ENCODE measurements at places on chromosomes 11 and 22.

DNA sequence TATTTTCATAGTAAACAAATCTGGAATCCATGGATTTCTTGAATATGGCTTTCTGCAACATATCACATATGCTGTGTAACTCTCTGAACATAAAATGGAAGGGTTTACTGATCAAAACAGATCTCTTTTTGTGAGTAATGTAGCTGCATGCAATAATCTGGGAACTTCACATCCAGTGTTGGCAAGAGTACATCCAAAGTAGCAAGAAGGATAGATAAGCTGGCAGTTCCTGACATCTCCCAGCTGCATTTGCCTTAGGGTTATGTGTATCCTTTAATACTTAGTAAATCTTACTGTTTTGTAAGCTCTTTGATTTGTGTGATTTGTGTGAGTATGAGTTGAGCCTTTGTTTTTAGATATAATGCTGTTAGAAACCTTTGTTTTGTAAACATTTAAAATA, 280.4 kb upstream of the CNTN5 start:
- DNase-seq, result no peak

DNA sequence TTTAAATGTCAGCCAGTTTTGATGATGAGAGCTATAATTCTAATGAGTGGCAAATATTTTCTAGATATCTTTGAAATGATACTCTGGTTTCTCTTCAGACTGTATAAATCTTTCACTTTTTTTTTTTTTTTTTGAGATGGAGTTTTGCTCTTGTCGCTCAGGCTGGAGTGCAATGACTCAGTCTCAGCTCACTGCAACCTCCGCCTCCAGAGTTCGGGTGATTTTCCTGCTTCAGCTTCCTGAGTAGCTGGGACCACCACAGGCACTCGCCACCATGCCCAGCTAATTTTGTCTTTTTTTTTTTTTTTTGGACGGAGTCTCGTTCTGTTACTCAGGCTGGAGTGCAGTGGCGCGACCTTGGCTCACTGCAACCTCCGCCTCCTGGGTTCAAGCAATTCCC, 113.6 kb downstream of the TEAD1 start:
- peak; percentile 90 for DNase-seq

DNA sequence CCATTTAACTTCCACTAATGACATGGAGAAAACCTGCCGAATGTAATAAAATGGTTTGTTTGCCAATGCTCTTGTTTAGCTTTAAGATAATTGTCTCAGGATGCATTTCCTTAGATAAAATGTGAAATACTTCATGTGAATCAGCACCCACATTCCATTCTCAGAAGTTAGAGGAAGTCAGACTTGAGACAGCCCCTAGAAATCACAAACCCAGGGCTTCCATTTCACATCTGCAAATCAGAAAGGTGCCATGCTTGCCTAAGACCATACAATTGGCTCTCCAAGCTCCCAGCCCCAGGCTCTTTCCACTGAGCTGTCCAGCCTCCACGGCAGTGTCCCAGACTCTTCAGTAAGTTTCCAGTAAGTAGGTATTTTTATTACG, 35.6 kb upstream of the ADORA2A start:
- DNase-seq, result peak; percentile 65

- no peak for DNase-seq
Observed at GRCh38 chr22:49659281-49659923, 168.3 kb downstream of the BRD1 start.

DNA sequence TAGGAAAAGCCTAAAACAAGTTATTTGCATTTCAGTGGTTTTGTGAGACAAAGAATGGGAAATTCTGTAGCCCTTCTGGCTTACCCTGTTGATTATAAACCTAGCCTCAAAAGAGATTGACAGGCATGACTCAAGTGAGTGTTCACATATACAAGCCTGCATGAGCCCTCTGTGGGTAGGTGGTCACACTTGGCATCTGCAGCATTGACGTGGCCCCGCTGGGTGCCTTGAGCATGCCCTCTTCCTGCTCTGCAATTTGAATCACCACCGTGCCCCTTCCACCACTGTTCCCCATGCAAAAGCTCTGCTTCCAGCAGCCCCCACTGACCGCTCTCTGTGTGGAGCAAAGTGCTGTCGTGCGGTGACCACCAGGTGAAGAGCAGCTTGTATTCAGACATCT, 21.0 kb upstream of the ADSL start:
- DNase-seq, result no peak

- DNase-seq, result no peak
Observed at GRCh38 chr11:60847281-60847680, 5.4 kb downstream of the CCDC86 start.

DNA sequence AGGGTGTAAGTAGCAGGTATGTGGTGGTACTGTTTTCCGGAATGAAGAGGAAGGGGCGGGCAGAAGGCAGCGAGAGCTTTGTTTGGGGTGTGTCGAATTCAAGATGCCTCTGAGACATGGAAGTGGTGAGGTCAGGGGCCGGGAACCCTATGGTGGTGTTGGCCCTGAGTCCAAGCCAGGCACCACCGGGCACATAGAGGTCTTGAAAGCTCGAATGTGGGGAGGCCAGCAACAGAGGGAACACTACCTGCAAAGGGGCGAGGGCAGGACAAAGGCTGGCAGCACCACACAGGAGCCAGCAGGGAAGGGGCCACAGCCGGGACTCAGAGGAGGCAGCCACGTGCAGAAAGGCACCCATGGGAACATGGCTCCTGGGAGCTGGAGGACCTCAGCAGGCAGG, 57.8 kb downstream of the CDKN1C start:
- no peak for DNase-seq

GRCh38 chr22:41469218-41469851, 418 bp downstream of the ACO2 start:
- no peak for DNase-seq

GRCh38 chr22:19836512-19836911, 18.2 kb downstream of the GNB1L start:
- DNase-seq, result no peak

- DNase-seq, result no peak
Observed at GRCh38 chr22:21943571-21944448, 8.8 kb downstream of the PPM1F start.

- no peak for DNase-seq
Observed at GRCh38 chr11:14360976-14361375, 2.0 kb upstream of the RRAS2 start.

Data from astrocyte (in vitro differentiated cells and primary cell).